ENCODE measurements at places on chromosomes 2 and 18.

GRCh38 chr2:215460682-215461382 lies 25.0 kb upstream of the FN1 start:
- DNase-seq = no peak

- DNase-seq = no peak
Measured at GRCh38 chr2:206614811-206615210, 27.5 kb upstream of the FAM237A start.

GRCh38 chr2:202541137-202541536 lies 93.6 kb upstream of the FAM117B start:
- no peak for DNase-seq

GRCh38 chr2:216871333-216871934 lies 11.6 kb upstream of the TNP1 start:
- no peak for DNase-seq

GRCh38 chr2:238339814-238340213 lies 19.5 kb downstream of the TRAF3IP1 start:
- DNase-seq = no peak

DNA sequence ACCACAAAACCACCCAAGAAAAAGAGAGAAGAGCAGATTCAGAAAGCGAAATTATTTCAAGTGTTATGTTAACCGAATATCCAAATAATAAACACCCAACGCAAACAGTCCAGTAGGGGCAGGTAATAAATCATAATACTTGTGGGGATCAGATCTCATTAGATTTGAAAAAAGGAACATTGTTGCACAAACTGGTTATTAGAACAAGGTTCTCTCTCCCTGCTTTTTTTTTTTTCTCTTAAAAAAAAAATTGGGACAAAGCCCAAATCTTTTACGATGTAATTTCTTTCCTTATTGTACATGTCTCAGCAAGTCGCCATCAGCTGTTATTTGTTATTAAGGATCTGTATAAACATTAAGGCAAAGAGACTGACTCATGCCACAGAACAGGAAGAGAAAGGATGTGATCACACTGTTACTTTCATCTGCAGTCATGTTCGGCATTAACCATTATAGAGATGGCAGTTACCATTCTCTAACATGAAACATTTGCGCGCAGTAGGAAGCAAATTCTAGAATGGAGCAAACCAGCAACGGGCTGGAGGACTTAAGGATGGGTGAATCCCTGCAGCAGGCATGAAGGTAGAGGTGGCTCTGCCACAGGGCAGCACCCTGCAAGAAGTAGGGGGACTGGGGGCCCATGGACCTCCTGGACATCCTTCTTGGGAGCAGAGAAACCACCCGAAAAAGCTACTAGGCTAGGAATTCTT lies 42.0 kb downstream of the EPHA4 start:
- DNase-seq = peak; percentile 19

- DNase-seq = no peak
Measured at GRCh38 chr2:144596073-144596871, 76.4 kb upstream of the ZEB2 start.

DNA sequence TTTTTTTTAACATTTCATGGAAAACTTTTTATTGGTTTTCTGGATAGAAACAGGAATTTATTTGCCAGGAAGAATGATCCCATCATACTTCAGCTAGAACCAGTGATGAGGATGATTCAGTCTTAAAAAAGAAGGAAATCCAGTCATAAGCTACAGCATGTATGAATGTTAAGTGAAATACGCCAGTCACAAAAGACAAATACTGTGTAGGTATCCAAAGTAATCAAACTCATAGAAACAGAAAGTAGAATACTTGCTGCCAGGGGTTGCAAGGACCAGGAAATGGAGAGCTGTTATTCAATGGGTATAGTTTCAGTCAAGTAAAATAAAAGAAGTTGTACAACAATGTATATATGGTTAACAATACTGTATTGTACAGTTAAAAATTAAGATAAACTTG lies 21.3 kb downstream of the PSME4 start:
- no peak for DNase-seq

DNA sequence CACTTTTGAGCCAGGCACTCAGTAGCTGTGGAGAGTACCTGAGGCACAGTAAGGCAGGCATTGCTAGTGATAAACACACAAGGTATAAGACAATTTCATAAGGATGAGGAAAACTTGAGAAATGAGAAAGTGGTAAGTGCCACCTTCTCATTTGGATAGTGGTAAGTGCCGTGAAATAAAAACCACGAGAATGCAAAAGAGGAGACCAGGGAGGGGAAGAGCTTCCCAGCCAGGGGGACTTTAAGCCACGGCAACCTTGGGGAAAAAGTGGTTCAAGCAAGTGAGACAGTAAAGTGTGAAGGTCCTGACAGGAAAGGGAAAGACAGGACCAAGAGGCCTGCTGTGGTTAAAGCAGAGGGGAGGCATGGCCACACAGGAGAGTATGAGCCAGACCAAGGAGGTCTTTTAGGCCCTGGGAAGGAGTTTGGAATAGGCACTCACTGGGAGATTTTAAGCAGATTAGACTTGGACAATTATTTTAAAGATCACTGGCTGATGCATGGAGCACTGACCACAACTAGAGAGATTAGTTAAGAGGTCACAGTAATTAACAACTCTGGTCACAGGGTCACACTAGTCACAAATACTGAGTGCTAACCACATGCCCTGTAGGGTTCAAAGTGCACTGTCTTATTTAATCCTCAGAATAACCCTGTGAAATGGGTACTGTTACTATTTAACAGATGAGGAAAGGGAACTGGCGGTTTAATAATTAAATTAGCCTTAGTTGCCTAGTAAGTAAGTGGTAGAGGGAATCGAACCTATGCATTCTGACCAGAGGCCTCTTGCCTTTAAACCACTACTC lies 50.1 kb downstream of the THOC1 start:
- DNase-seq = no peak

DNA sequence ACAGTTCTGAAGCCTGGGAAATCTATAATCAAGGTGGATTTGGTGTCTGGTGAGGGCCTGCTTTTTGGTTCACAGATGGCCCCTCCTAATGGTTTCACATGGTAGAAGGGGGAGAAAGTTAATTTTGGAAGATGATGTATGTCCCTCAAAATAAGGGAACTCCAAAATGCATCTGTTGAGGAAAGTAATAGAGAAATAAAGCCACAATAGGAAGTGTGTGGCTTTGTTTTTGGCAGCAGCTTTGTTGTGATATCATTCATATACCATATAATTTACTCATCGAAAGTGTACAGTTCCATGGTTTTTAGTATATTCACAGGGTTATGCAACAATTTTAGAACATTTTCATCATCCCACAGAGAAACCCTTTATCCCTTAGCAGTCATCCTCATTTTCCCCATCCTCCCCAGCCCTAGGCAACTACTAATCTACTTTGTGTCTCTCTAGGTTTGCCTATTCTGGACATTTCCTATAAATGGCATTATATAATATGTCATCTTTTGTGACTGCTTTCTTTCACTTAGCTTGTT lies 274.0 kb upstream of the FAM98A start:
- DNase-seq = no peak

GRCh38 chr2:99651930-99652670 lies 162.3 kb upstream of the REV1 start:
- DNase-seq = no peak

GRCh38 chr2:160582081-160582480 lies 88.5 kb upstream of the RBMS1 start:
- no peak for DNase-seq

GRCh38 chr2:85215448-85216401 lies 82.5 kb downstream of the TCF7L1 start:
- DNase-seq = no peak

DNA sequence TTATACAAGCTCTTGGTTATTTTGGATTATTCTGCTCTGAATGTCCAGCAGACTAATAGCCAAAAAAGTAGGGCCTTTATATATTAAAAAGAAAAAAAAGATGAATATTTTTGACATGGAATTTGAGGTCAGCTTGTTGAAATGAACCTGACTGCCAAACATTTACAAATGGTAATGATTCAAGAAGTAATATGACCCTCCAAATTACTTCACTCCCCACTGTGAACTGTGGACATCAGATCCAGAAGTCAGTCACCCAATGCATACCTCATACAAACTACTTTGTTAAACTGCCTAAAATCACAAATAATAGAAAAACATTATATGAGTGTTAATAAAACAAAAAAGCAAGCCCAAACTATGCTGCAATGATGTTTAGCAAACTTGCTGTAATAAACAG lies 10.0 kb downstream of the EPG5 start:
- no peak for DNase-seq

DNA sequence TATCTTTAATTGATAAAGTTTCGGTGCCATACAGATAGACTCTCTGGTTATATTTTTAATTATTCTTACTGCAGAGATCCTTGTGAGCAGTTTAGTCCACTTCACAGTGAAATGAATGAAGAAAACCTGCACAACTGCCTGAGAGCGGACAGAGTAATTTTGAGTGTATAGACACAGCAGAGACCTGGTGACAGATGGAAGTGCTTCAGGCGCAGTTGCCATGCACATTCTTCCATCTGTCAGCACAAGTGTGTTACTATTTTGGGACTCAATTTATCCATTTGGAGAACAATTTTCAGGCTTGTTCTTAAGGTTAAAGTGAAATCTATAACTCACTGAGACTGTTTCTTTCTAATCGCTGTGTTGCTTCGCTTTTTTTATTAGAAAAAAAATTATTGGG lies 147.8 kb upstream of the SPHKAP start:
- no peak for DNase-seq

- peak; percentile 4 for DNase-seq
Measured at GRCh38 chr2:119469661-119470297, 38.1 kb downstream of the TMEM37 start.

GRCh38 chr2:213101109-213101508 lies 50.3 kb downstream of the IKZF2 start:
- DNase-seq = no peak

GRCh38 chr2:82155469-82155868 lies 1850.9 kb upstream of the LRRTM1 start:
- no peak for DNase-seq

- peak; percentile 25 for DNase-seq
Measured at GRCh38 chr2:63834401-63834800, 7.3 kb upstream of the UGP2 start.

DNA sequence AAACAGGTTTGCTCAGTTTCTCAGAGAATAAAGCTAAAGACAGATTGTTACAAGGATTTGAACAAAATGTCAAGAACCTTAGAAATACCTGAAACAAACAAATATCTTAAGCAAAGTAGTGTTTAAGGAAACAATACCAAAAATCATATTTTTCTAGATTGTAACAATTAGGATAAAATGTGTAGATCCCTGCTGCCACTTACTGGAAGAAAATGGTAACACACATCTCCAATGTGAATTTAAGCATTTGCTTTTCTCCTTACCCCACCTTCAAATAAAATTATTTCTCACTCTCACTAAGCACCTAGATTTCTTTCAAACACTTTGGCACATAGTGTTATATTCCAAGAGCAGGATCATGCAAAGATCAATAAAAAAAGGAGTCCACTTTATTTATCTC lies 34.9 kb downstream of the SUCLG1 start:
- no peak for DNase-seq

GRCh38 chr2:199739413-199740110 lies 111.4 kb downstream of the FTCDNL1 start:
- no peak for DNase-seq

DNA sequence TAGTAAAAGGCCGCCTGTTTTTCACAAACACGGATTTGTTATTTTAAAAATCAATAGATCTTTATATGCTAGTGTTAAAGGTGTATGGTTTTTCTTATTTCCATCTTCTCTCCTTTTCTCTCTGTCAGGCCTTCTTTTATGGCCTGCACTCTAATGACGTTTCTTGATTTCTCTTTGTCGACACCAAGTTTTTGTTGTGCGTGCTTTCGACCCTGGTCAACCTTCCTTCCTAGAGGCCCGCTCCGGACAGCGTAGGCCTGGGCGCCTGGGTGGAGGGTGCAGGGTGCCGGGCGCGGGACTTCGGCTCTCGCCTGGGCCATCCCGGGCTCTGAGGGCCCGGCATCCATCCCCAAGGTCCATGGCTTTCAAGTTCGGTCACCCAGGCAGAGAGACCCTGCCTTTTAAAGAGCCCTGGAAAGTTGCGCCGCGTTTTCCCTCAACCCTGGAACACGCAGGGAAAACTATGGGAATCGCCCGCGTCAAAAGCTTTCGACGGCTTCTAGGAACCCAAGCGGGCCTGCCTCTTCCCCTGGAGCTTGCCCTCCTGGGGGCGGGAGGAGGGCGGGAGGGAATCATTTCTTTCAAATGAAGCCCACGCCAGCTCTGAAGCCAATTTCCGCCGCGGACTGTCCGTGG lies 4.1 kb upstream of the SATB2 start:
- DNase-seq = no peak

- no peak for DNase-seq
Measured at GRCh38 chr18:69871363-69871762, 76.3 kb downstream of the CD226 start.

All from NCI-H1417 treated with DMSO at 0.1 percent for 48 hours (cell line).